ENCODE measurements at places on chromosomes 5 and 9.

DNA sequence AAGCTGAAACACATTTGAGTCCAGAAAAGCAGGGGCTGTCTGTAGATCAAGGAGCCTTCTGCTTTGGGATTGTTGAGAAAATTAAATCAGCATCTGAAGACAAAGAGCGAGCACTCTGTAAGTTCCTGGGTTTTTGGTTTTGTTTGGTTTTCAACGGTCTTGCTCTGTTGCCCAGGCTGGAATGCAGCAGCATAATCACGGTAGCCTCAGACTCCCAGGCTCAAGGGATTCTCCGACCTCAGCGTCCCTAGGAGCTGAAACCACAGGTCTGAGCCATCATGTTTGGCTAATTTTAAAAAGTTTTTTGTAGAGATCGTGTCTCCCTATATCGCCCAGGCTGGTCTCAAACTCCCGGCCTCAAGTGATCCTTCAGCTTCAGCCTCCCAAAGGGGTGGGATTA lies 266.5 kb upstream of the ADAMTS16 start:
- no peak for DNase-seq

- no peak for DNase-seq
Measured at GRCh38 chr9:78932849-78933627, 636.1 kb downstream of the PSAT1 start.

GRCh38 chr5:142484821-142485387 lies 160.1 kb upstream of the SPRY4 start:
- no peak for DNase-seq

DNA sequence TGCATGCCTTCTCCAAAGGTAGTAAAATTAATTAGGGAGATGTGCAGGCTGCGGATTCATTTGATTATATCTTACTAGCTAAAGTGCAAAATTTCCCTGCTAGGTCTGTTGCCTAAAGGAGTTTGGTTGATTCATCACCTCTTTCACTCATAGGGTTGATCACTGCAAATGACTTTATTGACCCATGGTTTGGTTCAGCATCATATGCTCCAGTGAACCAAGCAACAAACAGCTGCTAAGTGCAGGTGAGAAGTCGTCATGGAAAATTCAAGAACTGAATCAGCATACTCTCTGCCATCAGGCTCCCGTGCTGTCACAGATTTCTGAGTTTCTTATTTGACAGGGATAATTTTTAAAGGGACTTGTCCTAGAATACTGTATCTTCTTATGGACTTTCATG lies 571.8 kb upstream of the CDH18 start:
- no peak for DNase-seq

GRCh38 chr9:128190516-128191405 lies 611 bp downstream of the CIZ1 start:
- DNase-seq = no peak

DNA sequence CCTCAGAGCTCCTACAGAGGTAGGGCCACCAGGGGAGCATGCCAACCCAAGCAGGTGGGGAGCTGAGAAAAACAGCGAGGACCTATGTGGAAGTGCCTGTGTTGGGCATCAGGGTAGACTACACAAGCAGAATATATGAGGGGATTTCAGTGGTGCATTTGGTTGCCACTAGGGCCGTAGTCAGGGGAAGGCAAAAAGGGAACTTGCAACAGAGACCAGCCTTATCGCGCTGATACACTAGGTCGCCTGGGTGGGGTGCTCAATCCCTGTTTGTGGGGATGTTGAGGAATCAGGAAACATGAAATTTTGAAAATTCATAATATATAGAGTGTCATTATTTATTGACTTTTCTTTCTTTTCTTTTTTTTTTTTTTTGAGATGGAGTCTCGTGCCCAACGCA lies 370.9 kb upstream of the PRR16 start:
- no peak for DNase-seq

DNA sequence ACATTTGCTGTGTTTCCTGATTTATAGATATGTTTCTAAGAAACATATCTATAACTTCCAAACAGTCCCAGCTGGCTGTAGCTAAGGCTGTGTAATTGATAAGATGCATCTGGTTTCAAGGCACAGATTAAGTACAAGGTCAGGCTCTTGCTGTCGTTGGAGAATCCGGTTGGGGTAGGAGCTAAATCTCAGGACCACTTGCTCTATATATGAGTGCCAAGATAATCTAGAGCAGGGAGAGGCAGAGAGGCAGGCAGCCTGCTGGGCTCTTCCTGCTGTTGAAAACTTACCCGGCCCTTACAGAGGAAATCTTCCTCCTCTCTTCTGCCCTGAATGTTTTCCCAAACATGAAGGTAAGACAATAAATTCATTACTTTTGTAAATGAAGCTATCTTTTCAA lies at the start of gene C7:
C7 (plus strand) TSS at position 234 of the 400 bp plus-strand sequence; CDS start at position 348, 114 bp downstream.
- DNase-seq = no peak

DNA sequence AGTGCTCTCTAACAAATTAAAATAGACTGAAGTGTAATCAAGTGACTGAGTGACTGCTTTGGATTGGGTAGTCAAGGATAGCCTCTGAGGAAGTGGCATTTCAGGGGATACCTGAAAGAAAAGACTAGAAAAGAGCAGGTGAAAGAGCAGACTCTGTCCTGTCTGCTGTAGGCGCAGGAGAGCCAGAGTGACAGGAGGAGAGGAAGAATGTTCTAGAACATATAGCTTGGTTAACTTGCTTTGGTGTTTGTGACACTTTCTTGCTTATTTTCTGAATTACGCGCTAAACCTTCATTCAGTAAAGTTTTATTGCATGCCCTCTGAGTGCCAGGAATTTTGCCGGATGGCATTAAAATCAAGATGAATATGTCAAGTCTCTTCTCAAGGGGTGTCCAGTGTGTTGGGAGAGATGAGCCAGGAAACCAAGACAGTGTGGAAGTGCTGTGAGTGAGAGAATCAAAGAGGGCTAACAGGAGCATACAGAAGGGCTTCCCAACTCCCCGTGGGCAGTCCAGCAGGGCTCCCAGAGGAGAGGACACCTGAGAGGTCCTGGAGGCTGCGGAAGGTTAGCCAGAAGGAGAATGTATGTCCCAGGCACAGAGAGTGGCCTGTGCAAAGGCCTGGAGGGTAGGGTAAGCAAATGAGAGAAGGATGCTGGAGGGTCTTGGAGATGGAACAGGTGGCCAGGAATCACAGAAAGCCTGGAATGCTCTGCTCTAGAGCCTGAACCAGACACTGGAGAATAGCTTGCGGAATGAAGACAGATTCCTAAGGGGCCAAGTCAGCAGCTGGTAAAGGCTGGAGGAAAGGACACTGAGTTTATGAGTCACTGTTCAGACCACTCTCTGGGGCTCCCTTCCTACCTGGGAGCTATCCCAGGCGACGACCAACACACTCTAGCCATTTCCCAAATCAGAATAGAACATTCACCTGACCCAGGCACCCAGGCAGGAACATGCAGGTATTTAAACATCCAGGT lies 59.3 kb downstream of the SLC22A5 start:
- no peak for DNase-seq

DNA sequence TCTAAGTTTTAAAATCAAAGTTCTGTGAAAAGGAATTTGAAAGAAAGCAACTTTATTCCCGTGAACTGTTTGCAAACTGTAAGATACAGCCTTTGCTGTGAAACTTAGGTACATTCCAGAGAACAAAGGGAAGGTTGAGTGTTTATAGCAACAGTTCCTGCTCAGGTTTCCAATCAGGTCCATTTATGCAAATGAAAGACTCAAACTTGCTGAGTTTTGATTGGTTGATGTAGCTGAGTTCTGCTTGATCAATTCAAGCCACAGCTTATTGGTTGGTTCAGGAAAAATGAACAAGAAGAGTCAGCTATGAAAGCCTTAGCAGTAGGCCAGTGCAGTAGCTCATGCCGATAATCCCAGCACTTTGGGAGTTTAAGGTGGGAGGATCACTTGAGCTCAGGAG lies 37.9 kb downstream of the SLC27A6 start:
- no peak for DNase-seq

GRCh38 chr9:86202338-86202882 lies 57.0 kb downstream of the C9orf153 start:
- no peak for DNase-seq

DNA sequence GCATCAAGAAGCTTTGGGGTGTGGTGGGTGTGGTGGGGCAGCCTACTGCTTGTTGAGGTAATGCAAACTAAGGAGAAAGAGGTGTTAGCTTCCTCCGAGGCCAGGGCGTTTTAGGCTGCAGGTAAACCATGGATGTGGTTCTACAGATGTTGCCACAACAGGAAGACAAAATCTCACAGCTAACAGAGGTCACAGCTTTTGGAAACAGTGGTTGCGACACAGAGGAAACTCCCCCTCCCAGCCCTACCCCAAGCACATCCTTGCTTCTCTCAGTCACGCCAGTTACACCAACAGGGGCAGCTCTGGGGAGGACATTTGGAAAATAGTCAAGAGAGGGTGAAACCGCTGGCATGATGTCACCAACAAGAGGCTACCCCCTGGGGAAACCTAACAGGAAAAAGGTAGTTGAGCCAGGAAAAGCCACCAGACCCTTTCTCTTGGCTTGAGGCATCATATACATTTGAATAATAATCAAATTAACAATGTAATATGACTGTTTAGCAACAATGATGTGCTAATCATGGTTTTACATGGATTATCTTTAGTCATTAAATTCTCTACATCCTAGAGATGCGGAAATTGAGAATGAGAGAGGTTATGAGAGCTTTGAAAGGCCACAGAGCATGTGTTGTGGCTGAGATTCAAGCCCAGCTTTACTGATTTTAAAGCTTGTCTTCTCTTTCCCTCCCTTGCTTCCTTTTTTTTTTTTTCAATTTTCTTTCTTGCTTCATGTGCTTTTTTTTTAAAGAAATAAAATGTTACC lies 82.2 kb upstream of the IL12B start:
- DNase-seq = no peak

GRCh38 chr5:14064841-14065240 lies 78.3 kb upstream of the TRIO start:
- DNase-seq = no peak

DNA sequence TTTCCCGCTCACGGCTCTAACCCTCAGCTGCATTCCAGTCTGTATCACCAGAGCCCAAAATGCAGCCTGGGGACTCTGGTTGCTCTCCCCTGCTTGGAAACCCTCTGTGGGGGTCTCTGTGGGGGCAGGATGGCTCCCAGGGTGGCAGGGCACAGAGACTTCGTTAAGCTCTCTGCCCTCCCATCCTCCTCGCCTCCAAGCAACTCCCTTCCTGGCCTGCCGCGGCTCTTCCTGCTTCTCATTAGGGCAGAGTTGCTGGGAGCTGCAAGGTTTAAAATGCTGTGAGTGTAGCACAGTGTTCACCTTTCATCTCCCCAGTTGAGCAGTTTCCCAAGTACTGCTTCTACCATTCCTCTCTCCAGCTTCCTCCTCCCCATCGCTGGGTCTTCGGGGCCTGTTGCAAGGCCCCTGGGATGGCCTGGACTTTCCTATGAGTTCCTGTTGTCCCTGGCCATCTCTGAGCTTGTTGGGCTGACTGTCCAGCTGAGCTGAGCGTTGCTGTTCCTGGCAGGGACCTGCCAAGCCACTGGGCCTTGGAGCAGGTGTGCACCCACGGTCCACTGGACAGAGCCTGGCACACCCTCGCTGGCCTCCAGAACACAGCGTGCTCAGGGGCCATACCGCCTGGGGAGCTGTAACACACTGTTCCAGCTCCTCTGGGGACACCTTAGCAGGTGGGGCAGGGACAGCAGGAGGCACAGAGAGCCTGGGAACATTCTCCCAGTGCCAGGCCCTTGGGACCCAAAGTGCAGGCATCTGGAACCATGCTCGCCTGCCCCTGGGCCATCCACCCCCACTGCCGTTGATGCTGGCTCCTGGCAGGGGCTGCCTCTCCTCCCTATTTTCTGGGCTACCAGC lies 188.4 kb downstream of the C9orf50 start:
- no peak for DNase-seq

- no peak for DNase-seq
Measured at GRCh38 chr5:179309383-179309670, 35.9 kb downstream of the ADAMTS2 start.

DNA sequence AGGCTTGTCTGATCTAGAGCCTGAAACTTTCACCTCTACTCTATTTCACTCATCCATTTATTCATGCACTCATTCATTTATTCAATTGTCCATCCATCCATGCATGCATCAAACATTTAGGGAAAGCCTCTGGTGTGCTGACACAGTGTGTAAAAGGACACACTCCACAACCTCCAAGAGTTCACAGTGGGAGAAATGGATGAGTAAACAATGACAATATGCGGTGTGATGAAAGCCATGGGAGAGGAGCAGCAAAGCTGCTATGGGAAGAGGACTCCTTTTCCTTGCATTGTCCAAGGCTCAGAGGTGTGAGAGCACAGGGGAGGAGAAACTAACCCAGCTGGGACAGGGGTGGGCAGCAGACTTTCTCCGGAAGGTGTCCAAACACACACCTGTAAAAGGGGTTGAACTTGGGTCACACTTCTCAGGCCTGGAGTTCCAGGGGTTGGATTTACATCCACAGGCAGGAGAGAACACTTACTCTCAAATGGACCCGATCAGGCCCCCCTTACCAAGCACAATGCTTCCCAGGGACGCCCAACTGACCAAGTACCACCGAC lies 21.2 kb upstream of the PFDN1 start:
- DNase-seq = no peak
